Activated T-helper 9 cell treated with anti-CD3 and anti-CD28 coated beads, Interleukin-2, amount 50 U/mL, for 16 hours (primary cell): ENCODE measurements at places on chromosomes 1 and 21.

- no peak for DNase-seq
These were observed 15.0 kb downstream of the ATF3 start for GRCh38 chr1:212623603-212624002.

- no peak for DNase-seq
These were observed 4.7 kb downstream of the IGSF8 start for GRCh38 chr1:160093624-160094290.

- DNase-seq: no peak
These were observed 172.7 kb downstream of the PATJ start for GRCh38 chr1:61914823-61915482.

DNA sequence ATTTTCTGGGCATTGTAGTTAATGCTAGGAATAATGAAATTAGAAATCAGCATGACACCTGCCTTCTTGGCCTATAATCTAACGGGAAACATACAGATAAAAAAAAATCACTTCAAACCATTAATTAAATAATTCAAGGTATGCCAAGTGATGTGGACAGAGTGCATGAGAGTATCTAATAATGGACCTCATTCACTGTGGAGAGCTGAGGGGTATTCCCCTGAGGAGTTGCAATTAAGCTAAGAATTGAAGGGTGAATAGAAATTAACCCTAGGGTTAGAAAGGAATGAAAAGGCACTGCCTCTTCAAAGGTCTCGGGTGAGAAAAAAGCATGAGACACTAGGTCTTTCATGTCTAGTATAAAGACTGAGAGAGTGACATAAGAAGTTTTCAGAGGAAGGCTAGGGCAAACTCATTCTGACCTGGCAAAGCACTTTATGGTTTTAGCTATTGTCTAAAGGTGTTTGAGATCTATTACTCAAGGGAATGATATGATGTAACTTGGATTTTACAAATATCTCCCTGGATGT lies 466.1 kb downstream of the KCNT2 start:
- no peak for DNase-seq

DNA sequence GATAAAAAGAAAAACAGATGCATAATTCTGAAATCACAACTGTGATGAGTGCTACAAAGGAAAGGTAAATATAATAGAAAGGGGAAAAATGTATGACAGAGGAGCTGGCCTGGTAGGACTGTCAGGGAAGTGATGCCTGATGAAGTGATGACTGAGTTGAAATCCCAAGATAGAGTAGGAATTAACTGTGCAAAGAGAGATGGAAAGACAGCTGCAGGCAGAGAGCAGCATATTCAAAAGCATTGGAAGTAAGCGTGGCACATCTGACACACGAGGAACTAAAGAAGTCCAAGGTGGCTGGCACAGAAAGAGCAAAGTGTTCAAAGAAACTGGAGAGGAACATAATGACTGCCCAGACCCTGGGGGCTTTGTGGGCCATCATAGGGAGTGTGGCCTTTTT lies 121.6 kb upstream of the C1orf105 start:
- no peak for DNase-seq

DNA sequence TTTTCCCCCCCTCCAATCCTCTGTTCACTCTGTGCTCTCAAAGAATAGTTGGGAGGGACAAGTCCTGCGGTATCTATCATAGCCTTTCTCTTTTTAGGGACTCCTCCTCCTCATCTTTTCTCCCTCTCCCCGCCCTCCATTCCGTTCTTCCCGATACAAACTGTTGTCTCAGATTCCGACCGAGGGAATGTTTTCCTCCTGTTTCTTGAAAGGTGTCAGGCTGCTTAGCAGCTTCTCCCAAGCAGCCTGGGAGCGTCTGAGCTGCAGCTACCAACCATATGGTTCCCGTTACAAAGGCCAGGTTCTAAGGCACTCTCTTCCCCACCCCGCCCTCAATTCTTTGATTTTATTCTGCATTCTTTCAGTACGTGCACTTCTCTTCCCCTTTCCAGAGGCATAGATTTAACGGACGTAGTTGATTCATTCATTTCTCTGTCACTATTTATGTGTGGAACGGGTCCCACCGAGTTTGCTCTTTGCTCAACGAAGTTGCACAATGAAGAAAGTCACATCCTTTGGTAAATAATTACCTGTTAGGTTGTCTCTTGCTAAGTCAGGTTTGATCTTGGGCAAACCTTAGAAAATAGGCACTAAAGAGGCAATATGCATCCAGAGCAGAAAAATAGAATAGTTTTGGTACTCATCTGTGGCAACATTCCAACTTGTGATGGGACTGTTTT lies 2.8 kb downstream of the ADGRL2 start:
- DNase-seq: no peak

DNA sequence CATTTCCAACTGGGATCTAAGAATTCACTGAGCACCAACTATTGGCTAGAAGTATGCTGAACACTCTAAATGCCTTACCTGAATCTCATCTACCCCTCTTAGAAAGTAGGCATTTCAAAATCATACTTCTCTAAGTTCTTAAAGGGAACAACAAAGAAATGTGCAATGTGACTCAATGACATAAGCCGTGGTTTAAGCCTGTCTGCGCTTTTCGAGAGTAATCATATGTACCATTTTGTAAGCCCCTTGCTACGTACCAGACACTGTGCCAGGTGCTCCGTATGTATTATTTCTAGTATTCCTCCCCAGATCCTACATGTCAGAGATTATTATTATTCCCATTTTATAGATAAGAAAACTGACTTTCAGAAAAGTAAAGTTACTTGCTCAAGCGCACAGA lies 454.2 kb downstream of the SETD4 start:
- no peak for DNase-seq

GRCh38 chr1:203513585-203514031 lies 19.7 kb downstream of the OPTC start:
- no peak for DNase-seq

DNA sequence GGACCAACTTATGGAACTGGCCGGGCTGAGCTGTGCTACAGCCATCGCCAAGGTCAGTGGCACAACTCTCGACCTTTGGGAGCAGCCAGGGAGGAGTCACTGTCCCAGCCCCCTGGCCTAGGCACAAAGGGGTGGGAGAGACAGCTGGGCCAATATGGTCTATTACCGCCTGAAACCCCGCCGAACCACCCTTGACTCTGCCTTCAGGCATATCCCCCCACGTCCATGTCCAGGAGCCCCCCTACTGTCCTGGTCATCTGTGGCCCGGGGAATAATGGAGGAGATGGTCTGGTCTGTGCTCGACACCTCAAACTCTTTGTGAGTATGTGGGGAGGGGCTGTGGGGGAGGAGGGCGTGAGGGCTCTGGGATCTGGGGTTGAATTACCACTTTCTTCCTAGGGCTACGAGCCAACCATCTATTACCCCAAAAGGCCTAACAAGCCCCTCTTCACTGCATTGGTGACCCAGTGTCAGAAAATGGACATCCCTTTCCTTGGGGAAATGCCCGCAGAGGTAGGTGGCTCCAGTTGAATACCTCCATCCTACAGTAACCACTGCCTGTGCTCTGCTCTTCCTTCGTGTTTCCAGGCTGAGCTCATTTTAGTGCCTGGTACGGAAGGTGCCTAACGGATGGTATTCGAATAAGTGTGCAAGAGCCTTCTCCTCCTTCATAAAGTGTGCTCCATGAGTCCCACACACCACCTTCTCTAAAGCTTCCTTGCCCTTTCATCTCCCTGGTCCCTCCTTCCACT lies 758 bp downstream of the NAXE start:
- DNase-seq: no peak

DNA sequence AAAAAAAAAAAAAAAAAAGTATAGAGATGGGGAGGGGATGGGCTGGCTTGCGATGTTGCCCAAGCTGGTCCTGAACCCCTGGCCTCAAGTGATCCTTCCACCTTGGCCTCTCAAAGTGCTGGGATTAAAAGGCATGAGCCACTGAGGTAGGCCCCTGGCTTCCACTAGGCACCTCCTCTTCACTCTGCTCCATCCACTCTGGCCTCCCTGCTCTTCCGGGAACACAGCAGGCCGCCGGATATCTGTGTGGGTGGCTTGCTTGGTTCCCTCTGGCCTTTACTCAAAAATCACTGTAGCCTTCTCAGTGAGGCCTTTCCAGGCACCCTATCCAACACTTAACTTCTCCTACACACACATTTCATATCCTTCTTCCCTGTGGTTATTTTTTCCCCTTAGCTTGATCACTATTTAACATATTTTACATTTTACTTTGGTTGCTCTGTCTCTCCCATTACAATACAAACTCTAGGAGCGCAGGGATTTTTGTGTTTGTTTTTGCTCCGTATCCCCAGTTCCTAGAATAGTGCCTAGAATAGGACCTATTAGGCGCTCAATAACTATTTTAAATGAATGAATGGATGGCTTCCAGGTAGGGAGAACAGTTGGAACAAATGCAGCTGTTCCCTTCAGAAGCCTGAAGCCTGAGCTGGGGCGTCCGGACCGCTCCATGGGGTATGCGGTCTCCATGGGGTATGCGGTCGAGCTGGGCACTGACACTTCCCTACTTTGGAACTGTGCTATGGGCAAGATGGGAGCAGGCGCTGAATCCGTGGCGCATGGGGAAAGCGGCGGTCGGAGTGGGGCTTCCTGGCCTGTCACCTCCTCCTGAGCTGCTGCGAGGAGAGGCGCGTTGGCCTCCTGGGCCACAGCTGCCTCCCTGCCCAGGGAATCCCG lies 46.7 kb downstream of the H3-3A start:
- DNase-seq: no peak

GRCh38 chr1:163056831-163057230 lies 12.3 kb upstream of the RGS4 start:
- DNase-seq: no peak

GRCh38 chr1:157092831-157093230 lies 6.8 kb downstream of the ETV3L start:
- DNase-seq: no peak

- no peak for DNase-seq
These were observed 1.9 kb downstream of the NLRP3 start for GRCh38 chr1:247417831-247418230.

DNA sequence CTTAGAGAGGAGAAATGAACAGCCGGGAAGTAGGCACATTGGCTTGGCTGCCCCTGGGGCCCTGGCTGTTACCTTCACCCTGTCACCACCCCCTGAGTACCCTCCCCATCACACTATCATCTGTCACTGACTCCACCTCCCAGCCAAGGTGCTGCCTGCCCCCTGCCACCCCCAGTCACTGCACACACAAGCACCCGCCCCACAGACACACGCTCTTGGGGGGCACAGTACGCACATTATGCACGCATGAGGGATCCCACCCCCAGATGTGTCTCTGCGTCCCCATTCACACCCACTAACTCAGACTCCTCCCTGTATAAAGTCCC lies 223.3 kb downstream of the PTPRU start:
- no peak for DNase-seq

DNA sequence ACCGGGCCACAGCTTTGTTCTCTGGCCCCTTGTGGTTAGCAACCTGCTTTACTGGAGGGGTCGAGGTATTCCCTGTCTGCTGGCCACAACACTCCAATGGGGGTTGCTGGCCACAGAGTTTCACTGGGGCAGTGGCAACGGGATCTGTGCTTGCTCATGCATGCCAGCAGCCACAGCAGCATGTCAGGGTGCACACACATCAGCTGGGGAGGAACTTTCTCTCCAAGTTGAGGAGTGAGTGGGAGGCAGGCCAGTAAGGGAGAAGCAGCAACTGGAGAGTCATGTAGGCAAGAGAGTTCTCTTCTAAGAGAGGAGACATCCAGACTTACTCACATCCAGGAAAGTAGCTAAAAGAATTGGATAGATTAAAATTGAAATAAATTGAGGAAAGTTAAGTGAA lies 38.0 kb downstream of the SAMD13 start:
- DNase-seq: no peak

DNA sequence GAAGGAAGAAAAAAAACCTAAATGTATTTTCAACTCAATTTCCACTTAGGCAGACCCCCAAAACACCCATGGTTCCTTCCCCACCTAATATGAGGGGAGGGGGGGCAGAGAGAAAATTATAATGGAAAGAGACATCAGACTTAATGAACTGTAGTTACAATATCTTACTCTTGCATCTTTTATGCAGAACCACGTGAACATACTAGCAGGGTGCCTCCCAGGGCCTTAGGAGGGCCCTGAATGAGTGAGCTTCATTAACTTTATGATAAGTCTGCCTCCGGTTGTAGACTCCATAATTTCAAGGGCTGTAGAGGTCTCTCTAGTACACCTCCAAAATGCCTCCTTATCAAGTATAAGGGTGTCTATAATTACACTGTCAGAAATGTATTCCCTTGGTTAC lies 11.3 kb upstream of the KIRREL1 start:
- DNase-seq: no peak

DNA sequence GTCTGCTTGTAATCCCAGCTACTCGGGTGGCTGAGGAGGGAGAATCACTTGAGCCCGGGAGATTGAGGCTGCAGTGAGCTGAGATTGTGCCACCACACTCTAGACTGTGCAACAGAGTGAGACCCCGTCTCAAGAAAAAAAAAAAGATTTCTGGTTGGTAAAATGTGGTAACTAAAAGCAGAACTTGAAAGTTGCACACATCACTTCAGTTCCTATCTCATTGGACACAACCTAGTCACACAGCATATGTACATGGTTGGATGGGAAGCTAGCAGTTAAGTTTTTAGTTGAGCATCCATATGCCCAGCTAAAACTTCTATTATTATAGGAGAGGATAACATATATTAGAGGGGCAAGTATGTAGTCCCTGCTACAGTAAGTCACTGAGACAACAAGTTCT lies 22.1 kb downstream of the BCAS2 start:
- no peak for DNase-seq

DNA sequence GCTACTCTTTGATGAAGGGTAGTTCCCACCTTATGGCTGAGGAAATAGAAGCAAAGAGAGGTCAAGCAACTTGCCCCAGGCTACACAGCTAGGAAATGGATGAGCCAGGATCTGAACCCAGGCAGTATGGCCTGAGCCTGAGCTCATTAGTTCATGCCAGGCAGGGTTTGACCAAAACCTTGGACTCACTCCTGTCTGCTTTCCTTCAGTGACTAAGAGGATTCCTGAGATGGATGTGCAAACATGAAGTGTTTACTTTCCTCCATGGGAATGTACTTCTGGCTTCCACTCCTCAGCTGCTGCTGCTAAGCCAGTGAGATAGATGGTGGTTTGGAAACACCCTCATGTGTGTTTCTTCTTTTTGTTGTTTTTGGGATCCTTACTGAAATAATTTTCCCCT lies 35.1 kb upstream of the ERRFI1 start:
- DNase-seq: no peak

DNA sequence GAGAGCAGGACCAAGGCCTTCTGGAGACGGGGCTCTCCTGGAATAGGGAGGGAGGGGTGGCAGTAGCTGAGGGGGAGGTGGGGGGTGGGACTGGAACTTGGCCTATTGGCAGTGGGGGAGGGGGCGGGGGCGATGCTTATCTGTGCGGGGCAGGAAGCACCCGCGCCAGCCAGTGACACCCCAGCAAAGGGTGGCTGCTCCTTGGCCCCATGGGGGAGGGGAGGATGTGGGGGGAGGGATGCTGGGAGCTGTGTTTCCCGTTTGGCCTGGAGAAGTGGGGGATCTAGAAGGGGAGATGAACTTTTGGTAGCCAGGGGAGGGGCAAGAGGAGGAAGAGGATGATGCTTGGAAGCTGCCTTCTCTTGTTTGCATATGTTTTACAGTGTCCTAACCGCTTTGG lies 11.0 kb downstream of the ZBTB7B start:
- peak; percentile 23 for DNase-seq

- no peak for DNase-seq
These were observed 15.6 kb downstream of the ADARB1 start for GRCh38 chr21:45089964-45090363.
